Naive B cell (primary cell): ENCODE measurements at places on chromosomes 1 and 21. TPM values are rescaled to one million over a fixed set of nuclear protein-coding genes. Genes with fewer than 3 reads are reported as not detected.

DNA sequence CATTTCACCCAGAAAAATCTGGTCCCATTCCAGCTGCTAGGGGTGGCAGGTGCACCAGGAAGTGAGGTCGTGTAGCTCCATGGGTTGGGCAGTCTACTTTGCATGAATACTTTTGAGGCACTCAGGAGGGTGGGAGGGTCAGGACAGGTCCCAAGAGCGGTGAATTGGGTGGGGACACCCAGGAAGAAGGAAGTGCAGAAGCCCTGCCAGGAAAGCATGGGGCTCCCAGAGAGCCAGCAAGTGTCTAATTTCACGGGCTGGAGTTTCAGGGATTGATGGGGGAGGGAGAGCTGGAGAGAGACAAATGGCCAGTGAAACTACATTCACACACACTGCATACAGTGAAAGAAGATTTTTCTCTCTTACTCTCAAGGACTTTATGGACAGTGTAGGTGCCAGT is 137.8 kb downstream of the GALNT2 start:
- DNase-seq, result no peak
- no peaks in the 10 kb centered on the region for H3K27me3 ChIP-seq
- H3K4me3 ChIP-seq, result no peak overlapping the region
- H3K27ac ChIP-seq, result peak overlapping the region; percentile 36
- H3K36me3 ChIP-seq, result peaks cover 5% of the 10 kb centered on the region

DNA sequence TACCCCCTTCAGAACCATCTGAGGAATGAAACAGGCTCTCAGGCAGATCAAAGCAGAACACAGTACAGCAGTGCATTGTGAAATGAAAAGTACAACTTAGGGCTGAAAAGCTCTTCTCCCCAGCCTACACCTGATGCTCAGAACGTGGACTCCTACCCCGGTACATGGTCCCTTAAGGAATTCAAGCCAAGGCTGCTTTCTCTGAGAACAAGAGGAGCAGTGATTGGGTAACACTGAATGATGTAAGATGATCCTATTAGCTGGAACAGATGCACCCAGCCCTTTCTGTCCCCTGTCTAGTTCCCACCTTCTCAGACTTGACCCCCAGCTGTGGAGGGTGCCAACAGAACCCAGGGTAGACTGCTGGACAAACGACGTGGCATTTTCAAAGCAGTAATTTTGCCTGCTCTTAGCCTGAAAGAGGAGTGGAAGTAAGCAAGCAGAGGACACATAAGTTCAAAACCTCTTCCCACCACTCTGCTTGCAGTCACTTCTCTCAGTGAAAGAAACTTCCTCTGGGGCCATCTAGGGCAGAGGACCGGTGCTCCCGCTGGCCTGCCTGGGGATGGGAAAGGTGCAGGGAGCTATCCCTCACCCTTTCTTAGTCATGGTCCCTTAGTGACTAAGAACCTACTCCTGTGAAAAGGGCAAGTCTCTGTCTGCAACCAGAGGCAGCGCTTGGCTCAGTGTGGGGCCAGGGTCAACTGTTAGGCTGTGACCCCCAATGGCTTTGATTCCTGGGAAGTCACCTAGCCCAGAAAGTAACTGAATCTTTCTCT is 72.7 kb downstream of the TRABD2B start:
- no peak overlapping the region for H3K4me3 ChIP-seq
- peaks cover 44% of the 10 kb centered on the region for H3K27me3 ChIP-seq
- no peak for DNase-seq
- H3K36me3 ChIP-seq, result no peaks in the 10 kb centered on the region

- no peak overlapping the region for H3K27ac ChIP-seq
- H3K36me3 ChIP-seq, result no peaks in the 10 kb centered on the region
- DNase-seq, result no peak
- no peaks in the 10 kb centered on the region for H3K27me3 ChIP-seq
Observed at GRCh38 chr1:50175719-50176639, 67.3 kb downstream of the ELAVL4 start.

DNA sequence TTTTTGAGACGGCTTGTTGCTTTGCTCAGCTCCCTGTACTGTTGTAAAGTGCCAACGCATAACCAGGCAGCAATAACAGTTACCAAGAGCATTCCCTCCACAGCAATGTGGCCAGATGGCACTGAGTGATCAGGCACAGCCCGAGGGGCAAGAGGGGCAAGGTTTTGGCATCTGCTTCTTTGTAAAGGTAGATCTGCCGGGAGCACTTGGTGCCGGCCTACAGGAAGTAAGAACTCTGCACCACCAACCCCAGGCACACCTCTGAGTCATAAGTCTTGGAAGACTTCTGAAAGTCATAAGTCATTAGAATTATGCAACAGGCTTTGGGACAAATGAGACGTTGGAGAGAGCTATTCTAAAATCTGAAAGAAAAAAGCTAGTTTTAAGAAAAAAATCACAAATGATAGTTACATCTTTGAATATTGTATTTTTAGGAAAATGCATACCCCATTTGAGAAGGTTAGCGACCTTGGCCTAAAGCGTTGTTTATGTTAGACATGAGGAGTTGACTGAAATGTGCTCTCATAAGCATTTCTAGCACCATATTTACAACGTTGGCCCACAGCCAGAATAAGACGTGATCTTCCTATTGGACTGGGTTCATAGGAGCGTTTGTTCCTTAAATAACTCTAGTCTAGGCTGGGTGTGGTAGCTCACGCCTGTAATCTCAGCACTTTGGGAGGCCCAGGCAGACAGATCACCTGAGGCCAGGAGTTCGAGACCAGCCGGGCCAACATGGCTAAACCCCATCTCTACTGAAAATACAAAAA is 37.7 kb upstream of the MAP10 start:
- no peaks in the 10 kb centered on the region for H3K4me1 ChIP-seq
- H3K27ac ChIP-seq, result no peak overlapping the region
- no peak for DNase-seq
- no peaks in the 10 kb centered on the region for H3K27me3 ChIP-seq

DNA sequence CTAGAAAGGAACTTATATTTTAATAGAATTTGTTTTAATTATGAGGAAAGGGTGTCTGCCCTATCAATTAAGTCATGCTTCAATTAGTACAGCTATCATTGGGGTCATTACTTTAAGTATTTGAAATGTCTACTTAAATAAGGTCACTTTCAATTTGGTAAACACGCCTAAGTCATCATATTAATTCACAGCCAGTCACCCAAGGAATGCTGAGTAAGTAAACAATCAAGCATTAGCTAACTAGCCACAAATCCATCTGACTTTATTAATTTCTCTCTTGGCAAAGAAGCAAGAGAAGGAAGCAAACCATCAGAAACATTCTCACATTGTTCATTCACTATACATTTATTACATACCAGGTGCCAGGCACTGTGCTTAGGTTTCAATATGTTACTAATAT is 1.2 kb upstream of the LRRC52 start:
- peaks cover 57% of the 10 kb centered on the region for H3K27me3 ChIP-seq
- no peak overlapping the region for H3K4me3 ChIP-seq
- no peaks in the 10 kb centered on the region for H3K4me1 ChIP-seq
- no peaks in the 10 kb centered on the region for H3K36me3 ChIP-seq
- no peak overlapping the region for H3K27ac ChIP-seq
- no peak for DNase-seq

The BATF3 gene
- polyA plus RNA-seq, result not detected

DNA sequence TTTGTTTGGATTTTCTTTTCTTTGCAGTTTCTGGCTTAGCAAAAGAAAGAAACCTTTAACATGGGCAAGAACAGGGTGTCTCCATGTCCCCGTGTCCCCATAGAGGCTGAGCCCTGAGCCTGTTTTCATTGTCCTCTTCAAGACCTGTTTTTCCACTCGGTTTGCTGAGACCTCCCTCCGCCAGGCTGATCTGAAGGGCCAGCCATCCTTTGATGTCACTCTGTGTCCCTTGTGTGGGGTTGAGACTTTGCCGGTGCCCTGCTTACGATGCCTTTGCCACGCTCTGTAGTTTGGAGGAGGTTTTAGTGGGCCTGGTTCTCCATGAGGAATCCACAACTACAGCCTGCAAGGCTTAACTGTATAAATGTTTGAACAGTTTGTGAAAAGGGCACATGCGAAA is 23.8 kb downstream of the IFNGR2 start:
- peak overlapping the region; percentile 88 for H3K27ac ChIP-seq
- H3K36me3 ChIP-seq, result no peaks in the 10 kb centered on the region
- H3K4me3 ChIP-seq, result no peak overlapping the region
- no peak for DNase-seq
- H3K27me3 ChIP-seq, result no peaks in the 10 kb centered on the region

DNA sequence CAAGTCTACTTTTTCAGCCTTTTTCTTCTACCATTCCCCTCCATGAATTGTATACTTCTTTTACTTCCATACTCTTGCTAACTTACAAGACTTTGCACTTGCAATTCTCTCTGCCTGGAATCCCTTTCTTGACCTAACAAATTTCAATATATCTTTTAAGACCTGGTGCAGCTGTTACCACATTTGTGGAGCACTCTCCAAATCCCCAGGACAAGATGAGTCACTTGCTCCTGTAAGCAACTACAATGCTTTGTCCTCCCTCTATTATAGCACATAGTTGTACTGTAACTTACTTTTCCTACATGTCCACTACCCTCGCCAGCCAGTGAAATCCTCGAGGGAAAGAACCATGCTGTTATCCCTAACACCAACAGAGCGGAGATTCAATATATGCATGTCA is 43.1 kb downstream of the WARS2 start:
- no peaks in the 10 kb centered on the region for H3K36me3 ChIP-seq
- peaks cover 10% of the 10 kb centered on the region for H3K4me1 ChIP-seq
- no peak for DNase-seq
- peak overlapping the region; percentile 10 for H3K27ac ChIP-seq
- H3K4me3 ChIP-seq, result no peak overlapping the region

The TAF13 gene
- polyA plus RNA-seq, result 0.47 TPM

The TDRD5 gene
- polyA plus RNA-seq, result not detected

DNA sequence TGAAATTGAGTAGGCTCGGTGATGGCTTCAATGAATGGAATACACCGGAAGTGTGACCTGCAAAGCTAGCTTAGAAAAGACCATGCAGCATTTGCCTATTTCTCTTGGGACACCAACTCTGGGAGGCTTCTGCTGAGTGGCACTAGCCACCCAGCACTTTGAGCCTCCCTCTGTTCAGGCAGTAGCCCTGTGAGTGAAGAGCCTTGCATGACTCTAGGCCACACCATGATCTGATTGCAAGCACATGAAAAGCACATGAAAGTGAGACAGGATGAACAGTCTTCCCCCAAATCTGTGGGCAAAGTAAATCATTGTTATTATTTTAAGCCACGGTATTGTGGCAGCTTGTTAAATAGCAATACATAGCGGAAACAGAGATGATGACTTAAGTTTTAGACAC is 2.8 kb downstream of the CD48 start:
- H3K27ac ChIP-seq, result no peak overlapping the region
- peaks cover 46% of the 10 kb centered on the region for H3K4me1 ChIP-seq
- no peak overlapping the region for H3K4me3 ChIP-seq
- H3K27me3 ChIP-seq, result no peaks in the 10 kb centered on the region

GRCh38 chr21:22253761-22254160 is 1255.6 kb downstream of the NCAM2 start:
- H3K27ac ChIP-seq, result no peak overlapping the region
- no peaks in the 10 kb centered on the region for H3K36me3 ChIP-seq
- H3K4me3 ChIP-seq, result no peak overlapping the region
- H3K27me3 ChIP-seq, result no peaks in the 10 kb centered on the region

GRCh38 chr1:40167317-40167716 is 6.1 kb downstream of the RLF start:
- H3K27me3 ChIP-seq, result no peaks in the 10 kb centered on the region
- no peak overlapping the region for H3K27ac ChIP-seq
- H3K4me1 ChIP-seq, result peaks cover 35% of the 10 kb centered on the region
- DNase-seq, result no peak
- no peak overlapping the region for H3K4me3 ChIP-seq
- no peaks in the 10 kb centered on the region for H3K36me3 ChIP-seq

- peaks cover 36% of the 10 kb centered on the region for H3K4me1 ChIP-seq
- no peak for DNase-seq
- peaks cover 28% of the 10 kb centered on the region for H3K36me3 ChIP-seq
- no peak overlapping the region for H3K27ac ChIP-seq
- H3K4me3 ChIP-seq, result no peak overlapping the region
Observed at GRCh38 chr1:174413632-174414031, 34.1 kb upstream of the GPR52 start.

The UQCRHL gene
- polyA plus RNA-seq, result 0.47 TPM

GRCh38 chr21:35896060-35896459 is 164.3 kb downstream of the SETD4 start:
- H3K4me1 ChIP-seq, result no peaks in the 10 kb centered on the region
- H3K27ac ChIP-seq, result no peak overlapping the region
- no peak for DNase-seq
- H3K4me3 ChIP-seq, result no peak overlapping the region

The KCNT2 gene
- polyA plus RNA-seq, result not detected

DNA sequence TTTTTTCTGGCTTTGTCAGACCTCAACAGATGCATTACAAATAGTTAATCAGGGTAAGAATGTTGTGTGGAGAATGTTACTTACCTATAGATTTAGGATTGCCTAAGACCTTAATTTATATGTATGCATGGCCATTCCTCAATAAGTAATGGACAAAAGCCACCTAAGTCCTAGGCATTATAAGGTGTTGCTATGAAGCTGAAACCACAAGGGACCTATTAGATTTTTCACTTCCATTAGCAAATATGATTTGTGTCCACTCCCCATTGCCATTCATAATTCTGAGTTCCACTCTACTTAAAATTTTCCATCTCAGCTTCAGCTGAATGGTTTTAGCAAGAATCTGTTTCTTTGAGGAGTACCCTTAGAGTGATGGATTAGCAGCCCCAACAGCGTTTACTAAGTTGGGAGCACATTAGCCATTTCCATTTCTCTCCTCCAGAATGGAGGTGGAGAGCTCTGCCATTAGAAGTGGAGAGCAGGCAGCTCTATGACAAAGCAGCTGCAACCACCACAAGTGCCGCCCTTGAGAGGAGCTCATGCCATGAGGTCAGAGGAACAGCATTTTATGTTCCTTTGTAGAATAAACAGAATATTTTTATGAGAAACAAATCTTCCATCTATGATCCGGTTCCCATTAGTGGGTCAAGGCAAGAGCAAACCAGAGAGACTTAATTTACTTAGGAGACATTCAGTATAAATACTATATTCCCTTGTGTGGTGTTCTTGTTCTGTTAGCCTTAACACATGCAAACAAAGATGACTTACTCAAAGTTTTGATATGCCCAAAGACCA is 28.9 kb upstream of the C1orf87 start:
- no peaks in the 10 kb centered on the region for H3K36me3 ChIP-seq
- no peak overlapping the region for H3K4me3 ChIP-seq
- no peaks in the 10 kb centered on the region for H3K27me3 ChIP-seq
- DNase-seq, result no peak

DNA sequence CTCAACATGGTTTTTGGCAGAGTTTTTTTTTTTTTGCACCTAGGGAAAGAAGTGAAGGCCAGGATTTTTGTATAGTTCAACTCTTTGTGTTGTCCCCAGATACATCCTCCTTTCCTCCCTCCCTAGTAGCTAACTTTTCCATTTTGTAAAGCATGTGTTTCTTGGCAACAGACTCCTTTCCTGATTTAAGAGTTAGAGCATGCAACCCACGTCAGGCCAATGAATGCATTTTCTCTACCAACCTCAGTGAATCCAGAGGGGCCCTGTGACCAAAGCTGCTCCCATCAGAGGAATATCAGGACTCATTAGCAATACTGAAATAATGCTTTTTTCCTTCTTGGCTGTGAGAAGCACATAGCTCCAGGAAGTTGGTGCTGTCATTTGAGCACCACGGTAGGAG is 287.2 kb downstream of the LMO4 start:
- H3K4me1 ChIP-seq, result no peaks in the 10 kb centered on the region
- no peak overlapping the region for H3K4me3 ChIP-seq
- DNase-seq, result no peak
- peaks cover 7% of the 10 kb centered on the region for H3K36me3 ChIP-seq

- no peak overlapping the region for H3K27ac ChIP-seq
- H3K4me1 ChIP-seq, result peaks cover 5% of the 10 kb centered on the region
- H3K27me3 ChIP-seq, result no peaks in the 10 kb centered on the region
- H3K4me3 ChIP-seq, result no peak overlapping the region
Observed at GRCh38 chr1:239719642-239720258, 333.4 kb downstream of the CHRM3 start.
